GM12891 (cell line): ENCODE measurements at places on chromosomes 16 and 17.
A peak's percentile ranks its signal among the peaks of the same experiment; 100 is the strongest.

GRCh38 chr17:65604070-65604469 is 42.6 kb upstream of the AXIN2 start:
- no peak for DNase-seq

DNA sequence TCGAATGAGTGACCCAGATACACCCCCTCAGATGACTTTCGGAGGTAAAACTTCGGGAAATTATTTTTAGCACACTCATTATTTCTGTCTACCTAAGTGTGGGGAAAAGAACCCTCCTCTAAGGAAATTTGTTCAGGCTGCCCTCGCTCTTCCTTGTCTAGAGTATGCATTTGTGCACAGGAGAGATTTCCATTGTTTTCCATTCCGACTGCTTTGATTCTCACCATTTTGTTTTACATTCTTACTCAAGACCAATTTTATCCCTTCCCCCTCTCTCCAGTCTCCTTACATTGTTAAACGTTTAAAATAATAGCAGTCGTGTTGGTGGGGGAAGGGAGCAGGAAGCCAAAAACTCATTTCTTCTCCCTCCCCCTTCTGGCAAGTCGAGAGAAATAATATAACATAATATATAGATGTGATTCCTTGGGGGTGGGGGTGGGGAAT is 1.5 kb upstream of the CHD3 start:
- DNase-seq, result no peak

DNA sequence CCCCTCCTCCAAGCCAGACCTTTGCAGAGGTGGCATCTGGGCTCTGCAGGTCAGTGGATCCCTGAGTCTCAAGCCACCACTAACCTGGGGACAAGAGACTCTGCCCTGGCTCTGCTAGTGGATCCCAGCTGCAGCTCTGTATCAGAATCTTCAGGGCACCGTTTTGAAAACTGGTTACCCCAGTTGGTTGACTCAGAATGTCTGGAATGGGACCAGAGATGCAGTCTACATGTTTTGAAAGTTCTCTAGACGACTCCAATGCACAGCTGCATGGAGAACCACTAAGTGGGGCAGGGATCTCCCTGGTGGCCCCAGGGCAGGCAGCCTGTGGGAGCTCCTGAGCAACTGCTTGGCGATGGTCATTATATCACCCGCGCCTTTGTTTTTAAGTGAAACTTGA is 34.1 kb upstream of the ADORA2B start:
- DNase-seq, result no peak

GRCh38 chr17:66268247-66268927 is 34.0 kb upstream of the PRKCA start:
- DNase-seq, result no peak

DNA sequence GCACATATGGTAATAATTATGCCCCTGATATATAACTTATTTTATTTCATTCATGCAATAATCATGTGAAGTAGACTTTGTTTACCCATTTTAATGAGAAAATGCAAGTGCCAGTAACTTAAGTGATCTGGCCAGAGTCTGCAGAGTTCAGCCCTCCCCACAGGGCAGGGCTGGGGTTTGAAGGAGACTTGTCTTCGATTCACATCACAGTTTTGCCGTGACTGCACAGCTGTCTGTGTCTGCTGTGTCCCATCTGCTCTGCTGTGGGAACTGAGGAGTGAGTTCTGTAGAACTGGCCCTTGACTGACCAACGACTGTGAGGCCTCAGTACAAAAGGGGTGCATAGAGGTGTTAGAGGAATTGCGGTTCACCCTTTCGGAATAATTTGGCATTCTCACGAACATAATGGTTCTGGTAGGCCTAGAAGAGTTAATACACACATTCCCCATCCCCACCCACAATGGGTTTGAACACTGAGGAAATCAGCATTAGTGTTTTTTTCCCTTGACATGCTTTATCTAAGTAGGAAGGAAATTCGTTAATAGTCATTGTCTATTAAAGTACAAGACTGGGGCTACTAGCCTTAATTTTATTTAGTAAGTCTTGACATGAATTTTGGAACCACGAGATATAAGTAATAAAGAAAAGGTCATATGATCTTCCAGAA is 113.6 kb upstream of the MON1B start:
- DNase-seq, result no peak

DNA sequence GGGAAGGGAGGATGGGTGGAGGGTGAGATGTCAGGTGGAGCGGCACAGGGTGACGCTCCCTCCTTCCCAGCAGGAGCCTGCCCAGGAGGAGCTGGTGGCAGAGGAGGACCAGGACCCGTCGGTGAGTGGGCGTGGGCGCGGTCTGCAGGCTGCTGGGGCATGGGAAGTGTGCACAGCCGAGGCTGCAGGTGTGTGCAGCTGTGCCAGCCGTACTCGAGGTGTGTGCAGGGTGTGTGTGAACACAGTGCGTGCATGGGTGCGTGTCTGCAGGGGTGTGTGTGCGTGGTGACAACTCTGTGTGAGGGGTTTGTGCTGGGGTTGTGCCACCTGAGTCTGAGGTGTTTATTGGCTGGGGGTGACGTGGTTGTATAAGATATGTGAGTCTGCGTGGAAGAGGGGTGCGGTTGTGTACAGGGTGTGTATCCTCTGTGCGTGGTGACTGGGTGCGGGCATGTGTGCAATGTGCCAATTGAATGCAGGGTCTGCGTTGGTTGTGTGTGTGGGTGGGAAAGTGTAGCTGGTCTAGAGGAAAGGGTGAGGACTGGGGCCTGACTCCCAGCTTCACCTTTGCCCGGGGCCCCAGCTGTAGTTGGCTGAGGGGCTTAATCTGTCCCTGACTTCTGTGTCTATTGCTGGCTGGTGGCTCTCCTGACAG is 670 bp downstream of the TNFSF12 start:
- DNase-seq, result peak; percentile 31

DNA sequence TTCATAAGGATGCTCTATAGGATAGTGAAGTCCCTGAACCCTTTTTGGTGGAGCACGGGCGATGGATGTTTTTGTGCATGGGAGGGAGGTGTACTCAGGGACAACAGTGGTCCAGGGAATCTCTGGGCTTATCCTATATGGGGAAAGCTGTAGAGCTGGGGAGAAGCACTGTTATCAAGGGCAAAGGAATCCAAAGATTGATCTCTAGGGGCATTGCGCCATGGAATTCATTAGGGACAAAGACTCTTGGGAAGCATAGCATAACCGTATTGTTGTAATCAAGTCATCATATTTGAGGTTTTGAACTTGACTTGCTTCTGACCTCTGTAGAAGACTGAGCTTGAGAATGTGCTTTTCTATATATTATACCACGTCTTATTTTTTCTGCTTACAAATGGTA is 172.9 kb upstream of the ZFHX3 start:
- DNase-seq, result no peak

- no peak for DNase-seq
Measured at GRCh38 chr17:32944248-32945020, 16.5 kb downstream of the TMEM98 start.

DNA sequence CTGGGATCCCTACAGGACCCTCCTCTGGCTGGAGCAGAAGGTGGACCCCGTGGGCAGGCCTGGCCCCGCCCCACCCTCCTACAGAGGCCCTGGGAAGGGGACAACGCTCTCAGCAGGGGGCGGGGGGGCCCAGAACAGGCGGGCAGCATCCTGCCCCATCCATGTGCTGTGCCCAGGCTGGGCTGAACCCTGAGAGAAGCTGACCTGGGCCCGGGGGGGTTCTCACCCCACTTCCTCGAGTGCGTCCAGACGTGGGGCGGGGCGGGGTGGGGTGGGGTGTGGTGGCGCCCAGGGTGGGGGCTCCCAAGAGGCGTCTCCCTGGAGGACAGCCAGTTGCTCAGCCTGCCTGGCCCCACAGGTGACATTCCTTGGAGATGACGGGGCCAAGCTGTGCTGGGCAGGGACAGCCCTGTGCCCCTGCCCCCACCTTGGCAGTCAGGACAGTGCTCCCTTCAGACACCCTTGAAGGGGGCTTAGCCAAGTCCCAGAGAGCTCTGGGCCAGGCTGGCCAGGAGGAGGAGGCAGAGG is 390 bp upstream of the UNC13D start:
- DNase-seq, result no peak

- DNase-seq, result no peak
Measured at GRCh38 chr17:8480011-8480976, 44.6 kb downstream of the NDEL1 start.

DNA sequence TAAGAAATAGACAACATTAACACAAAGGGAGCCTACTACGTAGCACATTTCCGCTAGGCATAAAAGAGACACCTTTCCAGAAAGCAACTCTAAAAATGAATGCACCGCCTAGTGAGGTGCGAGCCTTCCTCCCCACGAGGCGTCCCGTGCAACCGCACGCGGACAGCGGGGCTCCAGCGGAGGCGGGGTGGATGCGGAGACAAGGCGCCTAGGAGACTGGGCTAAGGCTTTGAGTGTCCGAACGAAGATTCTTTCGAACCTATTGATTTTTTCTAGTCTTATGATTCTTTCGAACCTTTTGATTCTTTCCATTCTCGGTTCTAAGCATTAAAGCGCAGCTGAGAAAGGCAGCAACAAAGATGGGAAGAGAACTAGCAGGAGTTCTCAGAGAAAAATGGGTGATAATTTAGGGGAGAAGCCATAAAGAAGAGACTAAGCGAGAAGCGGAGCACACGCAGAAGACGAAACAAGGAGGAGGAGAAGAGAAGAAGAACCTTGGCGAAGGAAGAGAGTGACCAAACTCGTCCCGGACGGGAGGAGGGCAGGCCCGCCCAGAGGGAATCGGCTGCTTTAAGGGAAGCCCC is 394 bp upstream of the CPD start:
- DNase-seq, result no peak

DNA sequence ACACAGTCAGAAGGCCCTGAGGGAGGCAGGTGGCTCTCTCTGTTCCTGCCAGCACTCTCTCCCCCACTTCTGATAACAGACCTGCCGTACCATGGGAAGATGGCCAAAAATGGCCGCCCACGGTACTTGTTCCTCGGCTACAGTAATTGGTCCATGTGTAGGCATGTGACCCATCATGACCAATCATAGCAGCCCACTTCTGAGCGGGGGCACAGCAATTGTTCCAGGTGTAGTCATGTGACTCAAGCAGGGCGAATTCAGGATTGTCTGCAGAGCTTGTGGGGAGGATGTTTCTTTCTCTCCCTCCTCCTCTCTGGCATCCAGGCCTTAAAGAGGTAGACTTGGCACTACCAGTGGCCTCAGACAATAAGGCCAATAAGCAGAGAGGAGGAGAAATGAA is 250.4 kb downstream of the MRTFB start:
- no peak for DNase-seq

GRCh38 chr17:27760069-27760885 is 40.1 kb downstream of the NOS2 start:
- DNase-seq, result peak; percentile 62

DNA sequence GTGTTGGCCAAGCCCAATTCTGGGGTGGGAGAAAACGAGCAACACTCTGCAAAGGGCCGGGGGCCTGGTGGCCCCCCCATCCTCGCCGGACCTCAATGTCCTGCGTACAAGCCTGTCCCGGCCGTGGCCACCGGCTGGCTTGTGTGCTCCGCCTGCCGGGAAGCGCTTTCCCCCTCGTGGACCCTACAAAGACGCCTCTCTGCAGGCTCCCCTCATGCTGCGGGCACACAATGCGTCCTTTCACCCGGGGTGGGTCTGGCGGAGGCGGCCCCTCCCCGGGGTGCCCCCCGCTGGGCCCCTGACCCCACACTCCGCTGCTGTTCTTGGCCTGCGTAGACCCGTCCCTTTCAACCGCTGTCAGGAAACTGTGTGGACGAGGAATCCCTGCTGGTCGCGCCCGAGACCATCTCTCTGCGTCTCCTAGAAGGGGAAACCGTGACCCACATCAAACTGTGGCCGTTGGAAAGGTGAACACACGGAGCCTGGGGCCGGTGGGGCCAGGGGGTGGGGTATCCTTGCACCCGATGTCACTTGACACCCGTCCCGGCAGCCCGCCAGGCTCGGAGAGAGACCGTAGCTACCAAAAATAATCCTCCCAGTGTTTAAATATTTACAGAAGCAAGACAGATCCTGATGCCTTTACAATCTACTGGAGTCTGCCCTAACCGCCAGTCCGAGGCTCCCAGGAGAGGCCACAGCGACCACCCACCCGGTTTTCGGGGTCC is 43.6 kb downstream of the TBC1D16 start:
- no peak for DNase-seq

- no peak for DNase-seq
Measured at GRCh38 chr17:38404174-38404943, 23.9 kb upstream of the ARHGAP23 start.

DNA sequence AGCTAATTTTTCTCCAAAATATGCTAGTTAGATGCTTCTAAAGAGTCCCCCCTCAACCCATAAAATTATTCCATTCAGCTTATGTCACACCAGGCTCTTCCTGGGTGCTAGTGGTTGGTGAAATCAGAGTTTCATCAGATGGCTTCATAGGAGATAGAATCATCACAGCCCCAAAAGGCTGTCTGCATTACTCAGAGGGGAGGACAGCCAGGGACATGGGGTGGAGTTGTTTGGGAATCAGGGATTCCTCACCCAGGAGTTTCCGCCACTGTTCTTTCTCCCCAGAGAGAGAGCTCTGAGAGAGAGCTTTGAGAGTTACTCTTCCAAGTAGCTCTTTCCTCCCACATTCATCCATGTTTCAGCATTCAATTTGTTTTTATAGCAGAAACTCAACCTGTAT is 288 bp upstream of the KRT34 start:
- DNase-seq, result no peak

DNA sequence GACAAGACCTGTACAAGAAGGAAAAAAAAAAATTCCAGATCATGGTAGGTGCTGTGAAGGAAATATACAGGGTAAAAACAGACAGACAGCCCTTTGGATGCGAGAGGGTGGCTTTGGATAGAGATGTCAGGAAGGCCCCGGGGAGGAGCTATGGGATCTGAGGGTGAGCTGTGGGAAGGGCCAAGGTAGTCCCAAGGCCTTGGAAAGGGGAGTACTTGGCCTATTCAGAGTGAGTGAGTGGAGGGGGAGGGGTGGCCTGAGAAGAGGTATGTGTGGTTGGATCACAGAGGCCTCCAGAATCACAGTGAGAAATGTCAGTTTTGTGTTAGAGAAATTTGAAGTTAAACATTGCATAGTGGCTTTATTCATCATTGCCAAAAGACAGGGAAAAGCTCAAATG is 31.2 kb upstream of the AKTIP start:
- no peak for DNase-seq

DNA sequence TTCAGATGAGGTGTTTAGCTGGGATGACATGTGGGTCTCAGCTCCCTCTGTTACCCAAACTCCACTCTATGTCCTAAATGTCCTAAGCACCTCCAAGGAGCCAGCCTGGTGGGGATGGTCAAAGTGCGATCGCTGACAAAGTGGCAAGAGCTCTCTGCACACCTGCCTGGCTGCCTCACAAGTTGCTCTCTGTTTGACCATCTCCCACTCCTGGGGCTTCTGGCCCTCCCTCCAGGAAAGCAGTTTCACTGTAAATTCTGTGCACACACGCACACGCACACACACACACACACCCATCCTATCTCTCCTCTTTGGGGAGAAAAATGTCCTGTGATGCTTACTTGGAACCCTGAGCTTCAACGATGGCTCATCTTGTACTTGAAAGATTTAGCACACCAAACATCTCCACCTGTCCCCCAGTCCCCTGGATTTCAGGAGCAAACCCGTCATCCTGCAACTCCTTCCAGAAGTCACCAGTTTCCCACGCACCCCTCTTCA is 1.7 kb downstream of the PITPNA start:
- DNase-seq, result no peak

GRCh38 chr16:68416057-68417046 is 32.0 kb downstream of the SMPD3 start:
- no peak for DNase-seq

GRCh38 chr16:14527411-14528044 is 102.5 kb downstream of the PARN start:
- DNase-seq, result no peak

GRCh38 chr17:52754838-52755237 is 596.3 kb upstream of the CA10 start:
- DNase-seq, result no peak
